ENCODE measurements at places on chromosomes 16 and 17. TPM values are rescaled to one million over a fixed set of nuclear protein-coding genes. Genes with fewer than 3 reads are reported as not detected.
A peak's percentile ranks its signal among the peaks of the same experiment; 100 is the strongest.

AGRP gene
- polyA plus RNA-seq: not detected

- peak; percentile 63 for DNase-seq
These were observed 4.2 kb upstream of the GNA13 start for GRCh38 chr17:65060631-65061254.

DNA sequence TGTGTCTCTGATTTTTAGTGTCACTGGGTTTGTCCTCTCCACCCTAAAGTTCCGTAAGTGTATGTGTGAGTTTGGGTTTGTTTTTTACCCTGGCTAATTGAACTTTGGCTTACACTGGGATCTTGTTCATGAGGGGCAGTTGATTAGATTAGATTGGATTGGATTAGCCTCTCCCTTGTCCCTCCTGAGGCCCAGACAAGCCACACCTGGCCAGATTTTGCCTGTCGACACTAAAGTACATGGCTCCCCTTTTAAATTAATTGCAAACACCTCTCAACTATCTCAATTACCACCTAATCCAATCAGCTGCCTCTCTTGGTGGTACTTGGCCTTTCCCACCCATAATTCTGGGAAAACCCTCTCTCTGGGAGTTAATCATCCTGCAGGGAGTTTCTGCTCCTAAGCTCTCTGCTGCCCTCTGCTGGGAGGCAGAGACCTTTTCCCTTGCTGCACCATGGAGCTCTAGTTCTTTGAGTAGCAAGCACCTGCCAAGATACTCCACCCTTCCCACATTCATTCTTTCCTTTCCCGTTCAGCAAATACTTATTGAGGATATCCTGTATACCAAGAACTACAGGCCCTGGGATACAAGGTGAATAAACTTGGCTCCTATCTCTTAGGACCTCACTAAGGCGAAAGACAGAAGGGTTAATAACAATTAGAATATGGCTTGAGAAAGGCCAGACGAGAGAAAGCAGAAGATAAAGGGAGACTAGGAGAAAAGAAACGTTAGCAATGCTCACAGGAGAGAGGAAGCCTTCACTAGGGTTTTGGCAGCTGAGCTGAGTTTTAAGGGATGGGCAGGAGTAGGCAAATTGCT, 60.0 kb upstream of the MPHOSPH6 start:
- peak; percentile 43 for DNase-seq

DNA sequence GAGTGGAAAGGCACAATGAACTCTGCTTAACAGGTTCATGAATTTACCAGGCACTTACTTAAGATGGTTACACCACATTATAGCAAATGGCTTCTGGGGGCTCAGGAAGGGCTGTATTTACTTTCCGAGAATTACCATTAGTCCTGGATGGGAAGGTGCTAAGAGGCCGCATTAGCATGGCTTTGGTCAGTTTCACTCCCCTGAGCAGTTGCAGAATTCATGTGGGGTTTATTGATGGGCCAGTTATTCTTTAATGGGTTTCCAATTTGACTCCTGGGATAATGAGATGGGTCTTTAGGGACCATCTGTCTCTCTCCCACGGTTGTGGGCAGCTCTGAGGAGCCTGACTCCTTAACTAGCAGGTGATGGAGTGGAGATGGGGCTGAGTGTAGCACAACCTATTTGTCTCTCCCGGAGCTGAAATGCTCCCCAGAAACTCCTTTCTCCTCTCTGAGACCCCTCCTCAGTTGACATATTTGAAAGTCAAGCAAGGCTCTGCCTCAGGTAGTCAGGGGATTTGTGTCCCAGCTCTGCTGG, 652.5 kb downstream of the HS3ST4 start:
- no peak for DNase-seq

PLA2G10 gene
- 0.41 TPM for polyA plus RNA-seq

ZNF764 gene
- polyA plus RNA-seq: 8.0 TPM

- DNase-seq: no peak
These were observed 46.9 kb downstream of the RMI2 start for GRCh38 chr16:11392041-11392581.
